ENCODE measurements at places on chromosomes 13 and 19. TPM values are rescaled to one million over a fixed set of nuclear protein-coding genes. Genes with fewer than 3 reads are reported as not detected.

DNA sequence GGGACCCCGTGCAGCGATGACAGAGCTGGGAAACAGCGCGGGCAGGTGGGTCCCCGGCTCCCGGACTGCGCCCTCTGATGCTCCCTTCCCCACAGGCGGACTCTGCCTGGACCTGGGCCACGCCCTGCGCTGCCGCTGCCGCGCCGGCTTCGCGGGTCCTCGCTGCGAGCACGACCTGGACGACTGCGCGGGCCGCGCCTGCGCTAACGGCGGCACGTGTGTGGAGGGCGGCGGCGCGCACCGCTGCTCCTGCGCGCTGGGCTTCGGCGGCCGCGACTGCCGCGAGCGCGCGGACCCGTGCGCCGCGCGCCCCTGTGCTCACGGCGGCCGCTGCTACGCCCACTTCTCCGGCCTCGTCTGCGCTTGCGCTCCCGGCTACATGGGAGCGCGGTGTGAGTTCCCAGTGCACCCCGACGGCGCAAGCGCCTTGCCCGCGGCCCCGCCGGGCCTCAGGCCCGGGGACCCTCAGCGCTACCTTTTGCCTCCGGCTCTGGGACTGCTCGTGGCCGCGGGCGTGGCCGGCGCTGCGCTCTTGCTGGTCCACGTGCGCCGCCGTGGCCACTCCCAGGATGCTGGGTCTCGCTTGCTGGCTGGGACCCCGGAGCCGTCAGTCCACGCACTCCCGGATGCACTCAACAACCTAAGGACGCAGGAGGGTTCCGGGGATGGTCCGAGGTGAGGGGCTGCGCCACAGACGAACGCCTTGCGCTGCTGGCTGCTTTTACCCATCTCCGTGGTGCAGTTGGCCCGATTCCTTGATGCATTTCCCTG, 7.8 kb upstream of the SELENOV start:
- DNase-seq: peak; percentile 85

DNA sequence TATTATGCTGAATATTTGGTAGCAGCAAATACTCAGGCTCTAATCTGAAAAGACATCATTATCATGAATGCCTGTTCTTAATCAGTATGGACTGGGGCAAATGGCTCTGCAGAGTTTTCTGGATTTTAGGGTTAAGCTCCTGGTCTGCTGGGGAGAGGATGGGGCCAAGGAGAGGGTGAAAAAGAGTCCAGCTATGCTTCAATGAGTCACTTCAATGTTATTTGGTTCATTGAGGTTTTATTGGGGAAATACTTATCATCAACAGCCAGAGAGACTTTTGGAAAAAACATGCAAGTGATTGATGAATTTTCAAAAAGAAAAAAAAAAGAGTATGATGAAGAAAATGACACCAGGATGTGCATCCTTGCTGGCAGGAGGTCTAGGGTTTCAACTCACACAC, 278.3 kb downstream of the UQCRFS1 start:
- DNase-seq: no peak

DNA sequence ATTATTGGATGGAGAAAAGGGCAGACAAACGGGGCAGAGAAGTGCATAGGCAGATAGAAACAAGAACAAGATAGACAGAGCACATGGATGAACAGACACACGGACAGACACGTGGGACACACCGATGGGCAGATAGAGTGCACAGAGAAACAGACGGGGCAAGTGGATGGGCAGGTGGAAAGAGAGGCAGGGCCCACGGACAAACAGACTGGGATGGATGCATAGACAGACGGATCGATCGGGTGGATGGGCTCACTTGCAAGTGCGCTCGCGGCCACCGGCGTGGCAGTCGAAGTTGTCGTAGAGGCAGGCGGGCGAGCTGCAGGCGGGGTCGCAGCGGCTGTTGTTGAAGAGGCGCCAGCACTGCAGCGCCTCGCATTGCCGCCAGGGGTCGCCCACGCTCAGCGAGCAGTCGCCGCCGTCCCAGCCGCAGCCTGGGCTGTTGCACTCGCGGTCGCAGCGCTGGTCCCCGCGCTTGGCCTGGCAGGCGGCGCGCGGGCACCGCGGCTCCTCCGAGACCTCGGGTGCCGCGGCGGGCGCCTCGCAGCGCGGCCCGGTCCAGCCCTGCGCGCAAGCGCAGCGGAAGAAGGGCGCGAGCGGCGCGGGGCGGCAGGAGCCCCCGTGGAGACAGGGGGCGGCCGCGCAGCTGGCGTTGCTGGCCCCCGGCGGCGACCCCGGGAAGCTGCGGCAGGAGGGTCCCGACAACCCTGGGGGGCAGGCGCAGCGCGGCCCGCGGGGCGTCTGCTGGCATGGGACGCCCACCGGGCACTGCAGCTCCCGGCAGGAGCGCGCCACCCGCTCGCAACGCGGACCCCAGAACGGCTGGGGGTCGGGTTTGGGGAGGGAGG, 23.3 kb downstream of the NOTCH3 start:
- peak; percentile 89 for DNase-seq

DNA sequence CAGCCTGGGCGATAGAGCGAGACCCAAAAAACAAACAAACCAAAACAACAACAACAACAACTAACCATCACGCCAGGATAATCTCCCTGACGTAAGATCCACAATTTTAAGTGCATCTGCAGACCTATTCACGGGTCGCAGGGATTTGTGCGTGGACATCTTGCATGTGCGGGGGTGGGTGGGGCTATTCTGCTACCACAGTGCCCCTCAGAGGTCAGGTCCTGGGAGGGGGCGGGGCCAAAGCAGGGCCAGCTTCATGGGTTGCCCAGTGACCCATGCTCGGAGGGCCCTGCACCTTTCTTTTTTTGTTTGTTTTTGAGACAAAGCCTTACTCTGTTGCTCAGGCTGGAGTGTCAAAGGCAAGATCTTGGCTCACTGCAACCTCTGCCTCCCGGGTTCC, 2.6 kb upstream of the CDC42EP5 start:
- DNase-seq: no peak

GRCh38 chr13:40193286-40194223, 472.9 kb downstream of the FOXO1 start:
- no peak for DNase-seq

DNA sequence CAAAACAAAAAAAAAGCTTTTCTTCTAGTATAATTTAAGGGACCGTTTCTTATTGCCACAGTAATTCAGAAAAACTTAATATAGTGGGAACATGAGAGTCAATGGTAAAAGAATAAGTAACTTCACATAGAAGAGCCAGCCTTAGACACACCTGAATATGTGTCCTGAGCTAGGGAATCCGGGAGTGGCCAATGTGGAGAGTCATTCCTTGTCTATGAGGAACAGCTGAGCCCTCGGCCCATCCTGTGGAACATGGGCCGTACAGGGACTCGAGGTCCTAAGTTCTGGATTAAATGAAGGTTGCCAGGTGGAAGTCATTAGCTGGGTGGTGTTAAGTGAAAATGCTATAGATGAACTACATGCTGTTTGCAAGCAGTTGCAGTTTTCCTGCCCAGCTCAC, 32.2 kb downstream of the EFNB2 start:
- DNase-seq: no peak

GRCh38 chr19:35935911-35936737, at the start of gene LRFN3:
Gene LRFN3, plus strand, starts transcription at chr19:35936374. Its CDS starts 3,052 bp downstream, at chr19:35939426.
- peak; percentile 90 for DNase-seq

DNA sequence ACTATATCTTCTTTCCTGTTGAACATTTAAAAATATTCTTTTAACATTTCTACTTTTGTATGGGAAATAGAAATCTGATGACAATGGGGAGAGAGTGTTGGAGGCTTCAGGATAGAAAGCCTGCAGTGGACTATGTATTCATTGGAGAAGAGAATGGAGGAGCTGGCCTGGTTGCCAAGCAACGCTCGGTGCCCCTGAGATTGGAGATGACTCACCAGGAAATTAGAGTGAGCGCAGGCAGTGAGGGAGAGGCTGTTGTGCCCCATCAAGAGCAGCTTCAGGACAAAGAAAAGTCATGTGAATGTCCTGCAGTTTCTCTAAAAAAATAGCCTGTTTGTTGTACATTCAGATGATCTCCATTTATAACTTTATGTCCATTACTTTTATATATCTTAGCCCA, 48.7 kb upstream of the ZNF835 start:
- DNase-seq: peak; percentile 70

DNA sequence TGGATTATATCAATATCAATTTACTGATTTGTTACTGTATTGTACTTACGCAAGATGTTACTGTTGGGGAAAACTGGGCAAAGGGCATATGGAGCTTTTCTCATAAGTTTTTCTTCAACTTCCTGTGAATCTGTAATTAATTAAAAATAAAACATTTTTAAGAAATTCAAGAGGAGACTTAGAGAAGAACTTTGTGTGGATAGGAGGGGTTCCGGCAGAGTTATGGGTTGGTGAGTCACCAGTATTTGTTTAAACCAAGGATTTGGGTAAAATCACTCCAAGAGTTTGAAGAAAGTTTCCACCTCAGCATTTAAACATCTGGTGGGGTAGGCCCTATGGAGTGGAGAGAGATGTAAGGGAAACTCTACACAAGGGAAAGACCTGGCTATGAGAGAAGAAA, 379.6 kb downstream of the TSHZ3 start:
- DNase-seq: no peak

GRCh38 chr19:54339646-54340358, 840 bp upstream of the LILRA4 start:
- DNase-seq: no peak

- no peak for DNase-seq
Observed at GRCh38 chr13:99724633-99725517, 223.6 kb downstream of the TM9SF2 start.

SLC25A41 gene
- 0.44 TPM for total RNA-seq

Data from A673 (cell line).